ENCODE measurements at places on chromosomes 5 and 9.

DNA sequence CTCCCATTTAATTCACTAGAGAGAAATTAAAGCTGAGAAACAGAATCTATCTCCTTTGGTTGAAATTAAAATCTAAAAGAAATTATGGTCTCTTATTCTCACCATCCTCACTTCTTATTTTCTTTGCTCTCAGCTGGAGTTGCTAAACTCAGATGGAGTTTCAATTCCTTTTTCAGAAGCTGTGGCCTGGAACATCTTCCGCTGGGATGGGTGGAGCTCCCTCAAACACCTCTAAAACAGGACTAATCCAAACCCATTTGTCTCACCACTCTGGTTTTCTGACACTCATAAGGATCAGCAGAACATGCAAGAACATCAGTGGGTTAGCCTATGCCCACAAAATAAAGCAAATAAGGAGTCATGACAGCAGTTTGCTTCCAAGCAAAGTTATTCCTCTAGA lies 39.6 kb upstream of the CEP78 start:
- DNase-seq, result no peak

DNA sequence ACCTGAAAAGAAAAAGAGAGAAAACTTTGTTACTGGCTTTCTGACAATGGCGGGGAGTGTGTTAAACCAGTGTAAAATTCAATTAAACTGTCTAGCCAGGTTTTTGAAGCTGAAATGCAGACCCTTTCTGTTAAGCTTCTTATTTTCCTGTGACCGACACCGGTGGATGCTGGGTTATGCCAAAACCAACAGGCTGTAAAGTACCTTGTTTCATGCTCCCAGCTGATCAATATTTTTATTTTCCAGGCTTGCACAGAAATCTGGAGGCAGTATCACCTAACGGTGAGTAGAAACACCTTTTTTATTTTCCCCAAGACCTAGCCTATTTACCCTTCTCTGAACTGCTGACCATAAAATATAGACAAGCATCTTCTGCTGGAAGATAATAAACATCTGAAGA lies 94.9 kb upstream of the GRHPR start:
- DNase-seq, result no peak

DNA sequence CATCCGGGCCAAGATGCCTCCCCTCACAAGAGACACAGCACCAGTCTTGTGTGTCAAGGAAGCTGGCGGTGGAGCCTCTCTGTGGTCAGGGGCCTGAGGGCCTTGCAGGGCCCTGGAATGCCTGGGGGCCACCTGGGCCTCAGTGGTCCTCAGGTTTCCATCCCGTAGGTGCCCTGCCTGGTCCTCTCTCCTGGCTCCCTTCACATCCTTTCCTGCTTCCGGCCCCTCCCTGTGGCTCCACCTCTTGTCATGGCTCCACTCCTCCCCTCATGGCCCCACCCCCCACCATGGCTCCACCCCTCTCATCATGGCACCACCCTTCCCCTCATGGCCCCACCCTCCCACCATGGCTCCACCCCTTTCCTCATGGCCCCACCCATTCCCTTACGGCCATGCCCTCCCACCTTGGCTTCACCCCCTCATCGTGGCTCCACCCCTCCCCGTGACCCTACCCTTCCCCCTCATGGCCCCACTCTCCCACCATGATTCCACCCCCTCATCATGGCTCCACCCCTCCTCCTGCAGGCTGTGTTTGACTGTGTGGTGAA lies 175.8 kb downstream of the CACNA1B start:
- no peak for DNase-seq

GRCh38 chr9:19598722-19599121 lies 189.9 kb downstream of the ACER2 start:
- DNase-seq, result no peak

DNA sequence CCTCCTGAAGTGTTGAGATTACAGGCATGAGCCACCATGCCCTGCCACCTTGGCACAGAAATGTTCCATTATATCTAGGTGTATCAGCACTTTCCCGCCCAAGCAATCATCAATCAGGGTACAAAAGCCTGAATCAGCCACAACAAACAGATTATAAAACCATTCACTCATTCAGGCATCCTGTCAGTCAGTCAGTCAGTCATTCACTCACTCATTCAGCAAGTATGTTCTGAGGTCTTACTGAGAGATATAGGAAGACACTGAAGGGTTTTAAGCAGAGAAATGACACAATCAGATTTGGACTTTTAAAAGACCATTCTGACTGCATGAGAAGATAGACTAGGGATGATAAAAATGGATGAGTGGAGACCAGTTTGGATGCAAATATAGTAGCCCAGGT lies 13.1 kb downstream of the PSMD5 start:
- no peak for DNase-seq

DNA sequence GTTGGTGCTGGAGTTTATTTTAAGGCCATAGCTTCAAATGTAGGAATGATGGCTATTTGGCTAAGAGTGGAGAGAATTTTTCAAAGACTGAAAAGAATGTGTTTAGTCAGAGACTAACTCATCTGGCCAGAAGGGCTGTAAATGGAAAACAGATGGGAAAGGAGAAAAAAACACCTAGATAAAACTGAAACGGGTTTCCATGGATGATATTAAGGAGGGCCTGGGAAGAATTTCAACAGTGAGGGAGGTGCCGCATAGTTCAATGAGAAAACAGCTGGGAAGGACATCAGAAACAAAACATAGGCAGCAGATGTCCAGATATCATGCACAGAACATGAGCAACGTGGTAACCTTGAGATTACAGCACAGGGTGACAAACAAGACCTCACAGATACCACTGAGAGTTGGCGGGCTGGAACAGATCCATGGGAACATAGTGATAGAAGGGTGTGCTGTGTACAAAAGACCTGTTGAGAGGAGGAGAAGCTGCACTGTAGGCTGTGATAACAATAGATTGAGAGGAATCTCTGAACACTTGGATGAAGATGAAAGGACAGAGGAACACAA lies 31.2 kb upstream of the RAD23B start:
- DNase-seq, result no peak

GRCh38 chr5:157915638-157916037 lies 56.7 kb upstream of the CLINT1 start:
- DNase-seq, result no peak

GRCh38 chr5:83724001-83724400 lies 3.3 kb upstream of the HAPLN1 start:
- no peak for DNase-seq

- DNase-seq, result no peak
Measured at GRCh38 chr5:29143266-29143665, 2050.2 kb upstream of the CDH6 start.

GRCh38 chr9:76610011-76610352 lies 151.0 kb downstream of the GCNT1 start:
- no peak for DNase-seq

- peak; percentile 18 for DNase-seq
Measured at GRCh38 chr5:80346055-80346454, 26.3 kb downstream of the SPZ1 start.

DNA sequence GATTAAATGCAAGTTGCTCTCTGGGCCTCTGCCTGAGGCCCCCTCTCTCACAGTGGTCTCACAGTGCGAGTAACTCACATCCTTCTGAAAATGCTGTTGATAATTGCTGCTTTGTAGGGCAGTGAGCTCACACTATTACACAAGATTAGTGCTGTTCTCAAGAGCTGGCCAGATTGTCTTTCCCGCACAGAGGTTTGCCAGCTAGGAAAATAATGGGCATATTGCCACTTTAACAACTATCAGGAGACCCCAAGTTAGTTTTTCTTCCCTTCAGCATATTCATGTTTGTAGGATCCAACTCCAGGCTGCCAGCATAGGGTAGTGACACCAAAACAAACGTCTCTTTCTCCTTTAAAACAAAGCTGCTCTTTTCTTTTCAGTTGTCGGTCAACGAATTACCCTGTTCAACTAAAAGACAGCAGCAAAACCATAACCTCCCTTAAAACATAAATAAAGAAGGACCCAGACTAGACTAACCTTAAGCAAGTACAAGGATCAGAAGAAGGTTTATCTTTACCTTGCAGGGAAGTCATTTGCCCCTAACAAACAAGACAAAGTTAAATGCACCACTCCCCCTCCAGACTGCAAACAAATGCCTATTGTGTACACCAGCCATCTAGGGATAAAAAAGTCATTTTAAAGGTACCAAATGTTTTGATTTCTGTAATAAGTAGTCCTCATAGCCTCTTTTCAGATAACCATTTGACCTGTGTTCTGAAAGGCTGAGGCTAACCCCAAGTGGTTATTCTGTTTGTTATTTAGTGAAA lies 91.4 kb downstream of the VCAN start:
- no peak for DNase-seq

DNA sequence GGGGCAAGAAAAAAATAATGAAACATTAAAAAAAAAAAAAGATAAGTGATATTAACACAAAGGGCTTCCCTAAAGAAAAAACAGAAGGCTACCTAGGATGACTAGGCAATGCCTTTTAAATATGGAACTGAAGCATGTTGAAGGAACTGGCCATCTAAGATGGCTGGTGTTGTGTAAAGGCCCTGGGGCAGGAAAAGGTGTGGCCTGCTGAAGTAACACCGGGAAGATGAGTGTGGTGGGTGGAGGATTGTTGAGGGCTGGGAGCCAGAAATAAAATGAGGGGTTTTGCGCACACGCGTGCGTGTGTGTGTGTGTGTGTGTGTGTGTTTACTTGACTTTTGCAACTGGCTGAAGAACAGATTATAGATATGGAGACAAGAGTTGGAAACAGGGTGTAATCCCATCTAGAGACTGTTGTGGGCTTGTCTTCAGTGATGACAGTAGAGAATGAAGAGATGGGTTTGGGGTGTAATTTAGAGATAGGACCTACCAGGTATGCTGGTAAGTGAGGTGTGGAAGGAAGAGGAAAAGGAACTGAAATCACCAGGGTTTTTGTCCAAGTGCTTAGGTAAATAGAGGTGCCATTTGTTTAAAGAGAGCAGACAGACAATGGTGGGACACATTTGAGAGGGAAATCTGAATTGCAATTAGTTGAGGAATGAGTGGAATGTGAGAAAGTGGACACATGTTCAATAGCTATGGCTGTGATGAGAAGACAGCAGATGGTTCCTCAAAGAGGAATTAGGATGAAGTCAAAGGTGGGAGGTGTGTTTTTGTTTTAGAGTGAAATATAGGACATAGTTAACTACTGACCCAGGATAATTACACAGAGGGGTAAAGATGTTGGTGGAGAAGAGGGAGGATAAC lies 33.9 kb downstream of the RAD23B start:
- no peak for DNase-seq

GRCh38 chr9:114366334-114367128 lies 21.3 kb downstream of the AKNA start:
- DNase-seq, result no peak

DNA sequence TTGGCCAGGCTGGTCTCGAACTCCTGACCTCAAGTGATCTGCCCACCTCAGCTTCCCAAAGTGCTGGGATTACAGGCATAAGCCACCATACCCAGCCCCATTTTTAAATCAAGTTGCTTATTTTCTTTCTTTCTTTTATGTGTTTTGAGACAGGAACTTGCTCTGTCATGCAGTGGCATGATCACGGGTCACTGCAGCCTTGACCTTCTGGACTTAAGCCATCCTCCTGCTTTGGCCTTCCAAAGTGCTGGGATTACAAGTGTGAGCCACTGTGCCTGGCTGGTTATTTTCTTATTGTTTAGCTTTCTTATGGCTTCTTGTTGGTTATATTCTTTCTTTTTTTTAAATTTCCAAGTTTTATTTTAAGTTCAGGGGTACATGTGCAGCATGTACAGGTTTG lies 79.7 kb upstream of the C5orf63 start:
- DNase-seq, result no peak

DNA sequence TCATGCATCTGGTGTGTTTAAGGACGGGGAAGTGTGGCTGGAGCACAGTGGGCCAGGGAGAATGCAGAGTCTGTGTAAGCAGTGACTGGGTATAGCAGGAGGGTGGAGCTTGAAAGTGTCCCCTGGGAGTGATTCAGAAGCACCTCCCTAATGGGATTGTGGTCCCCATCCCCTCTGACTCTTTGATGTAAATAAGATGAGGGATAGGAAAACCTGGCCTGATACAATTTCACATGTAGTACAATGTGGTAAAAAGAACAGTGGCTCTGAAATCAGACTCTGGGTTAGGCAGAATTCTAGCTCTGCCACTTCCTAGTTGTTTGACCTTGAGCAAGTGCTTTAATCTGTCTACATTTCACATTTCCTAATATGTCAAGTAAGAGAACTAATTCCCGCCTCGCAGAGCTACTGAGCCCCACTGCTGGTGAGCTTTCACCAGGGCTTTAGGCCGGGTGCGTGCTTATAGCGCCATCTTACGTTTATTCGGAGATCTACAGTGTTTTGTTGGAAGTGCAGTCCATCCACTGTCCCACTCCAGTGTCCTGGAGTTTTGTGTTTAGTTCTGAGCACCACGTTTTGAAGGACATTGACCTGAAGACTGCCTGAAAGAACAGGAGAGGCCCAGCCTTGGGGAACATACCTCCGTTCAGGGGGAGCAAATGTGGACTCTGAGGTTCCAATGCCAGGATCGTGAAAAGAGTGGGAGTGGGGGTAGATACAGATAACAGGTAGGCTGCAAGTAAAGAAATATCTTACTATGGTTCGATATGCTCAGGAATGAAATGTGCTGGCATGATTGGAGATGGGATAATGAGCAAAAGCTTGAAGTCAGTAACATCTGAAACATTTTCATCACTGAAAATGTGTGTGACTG lies 51.2 kb upstream of the TESK1 start:
- DNase-seq, result peak; percentile 8

DNA sequence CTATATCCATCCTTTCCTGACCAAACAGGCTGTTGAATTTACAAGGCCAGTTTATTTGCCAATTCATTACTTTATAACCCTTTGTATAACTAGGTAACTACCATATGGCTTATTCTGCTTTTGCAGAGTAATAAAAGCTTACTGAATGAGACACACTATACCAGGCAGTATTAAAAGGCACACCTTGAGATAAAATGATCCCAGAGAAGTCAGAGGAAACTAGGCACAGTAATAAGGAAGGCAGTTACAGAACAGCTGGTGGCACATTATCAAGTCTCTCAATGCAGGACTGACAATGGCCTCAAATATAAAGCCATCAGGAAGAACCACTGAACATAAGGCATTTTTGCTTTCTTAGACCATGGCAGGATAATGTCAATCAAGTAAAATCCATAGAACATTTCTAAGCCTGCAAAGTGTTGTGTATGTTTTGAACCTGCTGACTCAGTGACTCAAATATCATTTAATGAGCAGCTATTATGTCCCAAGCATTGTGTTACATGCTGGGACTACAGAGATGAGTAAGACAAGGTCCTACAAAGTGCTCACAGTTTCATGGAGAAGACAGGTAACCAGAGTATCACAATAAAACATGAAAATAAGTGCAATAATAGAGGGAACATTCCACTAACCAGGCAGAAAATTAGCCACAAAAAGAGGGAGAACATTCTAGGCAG lies 52.5 kb downstream of the OXCT1 start:
- no peak for DNase-seq

- DNase-seq, result no peak
Measured at GRCh38 chr5:75072061-75072460, 19.7 kb upstream of the GCNT4 start.

- no peak for DNase-seq
Measured at GRCh38 chr9:128764361-128764760, 7.4 kb downstream of the ZER1 start.

- no peak for DNase-seq
Measured at GRCh38 chr5:87400305-87400899, 12.3 kb downstream of the CCNH start.

- no peak for DNase-seq
Measured at GRCh38 chr9:112655668-112656067, 62.2 kb downstream of the INIP start.
